ENCODE measurements at places on chromosomes 12 and 14. TPM values are rescaled to one million over a fixed set of nuclear protein-coding genes. Genes with fewer than 3 reads are reported as not detected.

- no peaks in the 10 kb centered on the region for H3K4me1 ChIP-seq
- no peak for DNase-seq
- H3K27ac ChIP-seq: no peak overlapping the region
- peaks cover 2% of the 10 kb centered on the region for H3K27me3 ChIP-seq
Measured at GRCh38 chr14:21694425-21694824, 20.8 kb upstream of the OR4E1 start.

DNA sequence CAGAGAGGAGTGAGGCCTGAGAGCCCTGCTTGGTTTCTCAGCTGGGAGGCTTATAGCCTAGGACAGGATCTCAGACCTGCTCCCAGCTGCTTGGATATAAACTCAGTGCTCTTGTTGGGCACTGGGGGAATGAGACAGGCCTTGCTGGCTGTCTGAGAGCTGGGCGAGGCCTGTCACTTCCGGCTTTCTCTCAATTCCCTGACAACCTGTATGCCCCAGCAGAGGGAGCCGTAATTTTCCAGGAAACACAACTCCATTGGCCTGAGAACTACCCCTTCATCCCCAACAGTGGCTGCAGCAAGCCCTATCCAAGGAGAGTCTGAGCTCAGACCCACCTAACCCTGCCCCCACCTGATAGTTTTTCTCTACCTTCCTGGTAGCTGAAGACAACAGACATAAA is 258.3 kb upstream of the STXBP6 start:
- H3K27me3 ChIP-seq: no peaks in the 10 kb centered on the region
- H3K4me1 ChIP-seq: no peaks in the 10 kb centered on the region
- no peaks in the 10 kb centered on the region for H3K36me3 ChIP-seq
- no peak for DNase-seq

DNA sequence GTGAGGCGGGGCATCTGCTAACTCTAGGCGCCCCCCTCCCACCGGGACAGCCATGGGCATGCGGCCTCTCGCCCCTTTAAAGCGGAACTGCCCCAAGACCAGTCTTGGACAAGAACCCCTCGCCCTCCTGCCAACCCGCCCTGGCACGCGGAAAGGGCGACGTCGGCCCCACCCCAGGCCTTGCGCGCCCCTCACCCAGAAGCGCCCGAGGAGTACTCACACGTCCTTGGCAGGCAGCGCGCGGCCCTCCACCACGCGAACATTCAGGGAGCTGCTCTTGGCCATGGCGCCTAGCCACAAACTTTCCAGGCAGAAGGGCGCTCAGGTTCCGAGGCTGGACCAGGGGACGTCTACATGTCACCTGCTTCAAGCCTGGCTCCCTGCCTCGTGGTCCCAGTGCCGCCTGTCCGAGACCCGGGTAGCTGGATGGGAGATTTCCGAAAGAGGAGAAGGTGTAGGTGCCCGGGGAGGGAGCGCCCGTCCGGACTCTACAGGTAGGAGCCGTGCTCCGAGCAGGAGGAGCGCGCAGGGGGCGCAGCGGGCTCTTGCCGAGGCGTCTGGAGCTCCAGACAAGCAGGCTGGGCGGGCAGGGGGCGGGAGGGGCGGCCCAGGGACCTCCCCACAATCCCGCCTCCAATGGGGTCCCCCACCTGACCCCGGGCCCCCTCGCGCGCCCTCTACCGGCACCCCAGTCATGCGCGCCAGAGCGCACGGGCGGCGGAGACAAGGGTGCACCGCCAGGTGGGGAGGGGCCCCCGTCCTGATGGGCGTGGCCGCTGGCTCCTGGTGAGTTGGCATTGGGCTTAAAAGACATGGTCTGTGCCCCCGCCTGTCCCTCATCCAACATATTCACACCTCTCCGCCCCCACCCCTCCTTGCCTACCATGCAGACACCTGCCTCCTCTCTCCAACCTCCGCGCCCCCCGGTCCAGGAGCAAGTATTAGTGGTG is at the start of gene RASAL1:
Gene RASAL1 (minus strand): TSS at position 584 of the 950 bp plus-strand sequence. CDS start 299 bp downstream, at position 285.
- no peaks in the 10 kb centered on the region for H3K36me3 ChIP-seq
- H3K4me3 ChIP-seq: no peak within 1 kb of the TSS
- H3K27ac ChIP-seq: no peak within 1 kb of the TSS
- peaks cover 4% of the 10 kb centered on the region for H3K4me1 ChIP-seq

- H3K4me1 ChIP-seq: peaks cover 24% of the 10 kb centered on the region
- no peaks in the 10 kb centered on the region for H3K36me3 ChIP-seq
- DNase-seq: peak; percentile 85
- peak overlapping the region; percentile 62 for H3K27ac ChIP-seq
- no peaks in the 10 kb centered on the region for H3K27me3 ChIP-seq
Measured at GRCh38 chr12:75747572-75748021, 236.2 kb upstream of the KRR1 start.

IGF1 gene
- 1.9 TPM for total RNA-seq

GRCh38 chr14:61188978-61189808 is 91.9 kb downstream of the TMEM30B start:
- H3K36me3 ChIP-seq: no peaks in the 10 kb centered on the region
- peak; percentile 55 for DNase-seq
- peak overlapping the region; percentile 43 for H3K27ac ChIP-seq

PAH gene
- total RNA-seq: not detected

GRCh38 chr12:59708484-59708883 is 112.7 kb downstream of the SLC16A7 start:
- DNase-seq: peak; percentile 41
- no peak overlapping the region for H3K27ac ChIP-seq
- no peak overlapping the region for H3K4me3 ChIP-seq
- H3K4me1 ChIP-seq: no peaks in the 10 kb centered on the region
- H3K36me3 ChIP-seq: no peaks in the 10 kb centered on the region

NYNRIN gene
- 32.0 TPM for total RNA-seq

TMED10 gene
- 359 TPM for total RNA-seq

GRCh38 chr14:36356862-36357261 is 36.4 kb upstream of the MBIP start:
- no peak overlapping the region for H3K27ac ChIP-seq
- no peaks in the 10 kb centered on the region for H3K4me1 ChIP-seq
- no peak overlapping the region for H3K4me3 ChIP-seq

DNA sequence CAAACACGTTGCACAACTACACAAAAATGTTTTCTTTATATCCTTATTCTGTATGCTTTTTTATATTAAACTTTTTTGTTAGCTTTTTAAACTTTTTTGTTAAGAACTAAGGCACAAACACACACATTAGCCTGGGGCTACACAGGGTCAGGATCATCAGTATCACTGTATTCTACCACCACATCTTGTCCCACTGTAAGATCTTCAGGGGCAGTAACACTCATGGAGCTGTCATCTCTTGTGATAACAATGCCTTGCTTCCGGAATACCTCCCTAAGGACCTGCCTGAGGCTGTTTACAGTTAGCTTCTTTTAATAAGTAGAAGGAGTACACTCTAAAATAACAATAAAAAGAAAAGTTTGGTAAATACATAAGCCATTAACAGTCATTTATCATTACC is 42.2 kb downstream of the PLEKHA5 start:
- H3K4me1 ChIP-seq: no peaks in the 10 kb centered on the region
- H3K27me3 ChIP-seq: no peaks in the 10 kb centered on the region
- DNase-seq: no peak
- no peak overlapping the region for H3K27ac ChIP-seq
- no peaks in the 10 kb centered on the region for H3K36me3 ChIP-seq

DHRS7 gene
- total RNA-seq: 62.5 TPM

DNA sequence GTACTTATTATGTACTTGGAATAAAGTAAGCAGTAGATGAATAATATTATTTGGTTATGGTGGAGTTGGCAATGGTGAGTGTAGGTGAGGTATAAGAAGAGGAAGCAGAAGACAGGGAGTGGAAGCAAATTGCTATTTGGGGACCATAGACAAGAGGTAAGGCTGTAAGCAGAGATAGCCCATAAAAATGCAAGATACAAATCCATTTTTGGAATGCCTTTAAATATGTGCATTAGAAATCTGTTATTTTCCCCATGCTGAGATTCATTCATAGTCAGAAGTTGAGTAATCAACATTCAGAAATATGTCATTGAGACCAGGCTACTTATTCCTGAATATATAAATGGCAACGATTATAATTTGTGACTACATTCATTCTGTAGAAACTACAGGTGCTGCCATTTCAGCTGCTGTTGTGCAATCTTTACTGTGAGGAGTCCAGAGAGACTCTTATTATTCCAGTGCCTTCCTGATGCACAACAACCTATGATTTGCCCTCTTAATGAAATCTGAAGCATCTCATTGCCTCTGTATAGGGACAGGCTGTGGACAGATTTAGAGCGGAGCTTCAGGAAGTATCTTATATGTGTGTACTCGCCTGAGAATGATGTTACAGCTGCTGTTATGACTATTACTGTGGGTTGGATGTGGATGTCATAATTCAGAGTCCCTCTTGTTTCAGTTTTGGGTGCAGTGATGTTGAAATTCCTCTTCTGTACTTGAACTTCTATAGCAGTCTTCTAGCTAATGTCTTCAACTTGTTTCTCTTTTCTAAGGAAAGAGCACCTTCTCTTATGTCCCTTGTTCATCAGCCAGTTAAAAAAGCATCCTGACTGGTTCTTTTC is 173.8 kb downstream of the NAV3 start:
- no peaks in the 10 kb centered on the region for H3K4me1 ChIP-seq
- H3K27ac ChIP-seq: no peak overlapping the region
- DNase-seq: no peak

POTEG gene
- total RNA-seq: not detected

C12orf54 gene
- 1.2 TPM for total RNA-seq

DNA sequence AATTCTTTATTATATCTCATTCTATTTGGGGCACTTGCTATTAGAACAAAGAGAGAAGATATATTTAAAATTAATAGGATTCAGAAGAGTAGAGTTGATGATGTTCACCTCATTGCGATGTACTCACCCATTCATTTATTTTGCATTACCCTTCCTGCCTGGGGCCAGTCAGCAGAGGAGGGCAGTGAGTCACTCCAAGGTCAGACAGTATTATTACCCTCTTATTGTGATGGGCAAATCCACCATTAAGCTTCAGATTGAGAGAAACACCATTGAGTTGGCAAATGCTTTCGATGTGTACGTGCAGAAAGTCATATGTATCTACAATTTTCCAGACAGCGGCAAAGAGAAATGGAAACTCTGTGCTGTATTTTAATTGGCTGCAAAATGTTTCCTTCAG is 134.2 kb downstream of the BICD1 start:
- no peaks in the 10 kb centered on the region for H3K27me3 ChIP-seq
- no peak overlapping the region for H3K4me3 ChIP-seq
- H3K4me1 ChIP-seq: peaks cover 6% of the 10 kb centered on the region

FOXM1 gene
- total RNA-seq: 7.1 TPM

DNA sequence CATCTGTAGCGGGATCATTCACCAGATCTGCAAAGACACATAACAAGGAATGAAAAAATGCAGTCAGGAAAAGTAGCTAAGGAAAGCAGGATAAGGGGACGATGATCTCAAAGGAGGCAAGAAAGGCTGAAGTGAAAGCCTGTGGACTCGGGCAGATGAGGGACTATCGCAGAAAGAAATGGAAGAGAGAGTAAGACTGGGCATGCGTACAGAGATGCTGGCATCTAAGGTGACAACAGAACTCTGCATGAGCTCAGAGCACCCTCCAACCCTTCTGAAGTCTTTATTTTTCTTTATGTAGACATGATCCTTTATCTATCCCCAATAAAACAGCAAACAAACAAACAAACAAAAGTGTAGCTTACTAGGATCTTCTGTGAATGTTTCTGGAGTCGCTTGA is 7.2 kb downstream of the MFAP5 start:
- no peak overlapping the region for H3K27ac ChIP-seq
- H3K27me3 ChIP-seq: no peaks in the 10 kb centered on the region
- H3K4me3 ChIP-seq: no peak overlapping the region
- DNase-seq: no peak
- no peaks in the 10 kb centered on the region for H3K36me3 ChIP-seq
- H3K4me1 ChIP-seq: peaks cover 12% of the 10 kb centered on the region

DNA sequence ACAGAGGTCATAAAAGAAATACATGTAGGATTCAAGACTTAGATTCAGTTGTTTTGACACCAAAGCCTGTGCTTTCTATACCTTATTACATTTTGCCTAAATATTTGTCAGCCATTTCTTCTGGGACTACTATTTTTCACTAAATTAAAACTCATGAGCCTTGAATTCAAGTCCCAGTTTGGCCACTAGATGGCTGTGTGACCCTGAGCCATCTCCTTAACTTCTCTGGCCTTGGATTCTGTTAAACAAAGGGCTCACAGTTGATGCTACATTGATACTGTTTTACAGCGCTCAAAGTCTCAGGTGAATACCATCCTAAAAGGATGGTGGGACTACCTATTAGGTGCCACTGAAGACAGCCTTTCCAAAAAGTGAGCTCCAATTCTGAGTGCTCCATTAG is 39.6 kb upstream of the CCDC198 start:
- no peak for DNase-seq
- no peaks in the 10 kb centered on the region for H3K27me3 ChIP-seq
- no peaks in the 10 kb centered on the region for H3K4me1 ChIP-seq
- no peak overlapping the region for H3K4me3 ChIP-seq

GRCh38 chr14:61168141-61168540 is 113.0 kb downstream of the TMEM30B start:
- H3K4me3 ChIP-seq: no peak overlapping the region
- H3K27me3 ChIP-seq: no peaks in the 10 kb centered on the region
- H3K27ac ChIP-seq: no peak overlapping the region
- no peaks in the 10 kb centered on the region for H3K4me1 ChIP-seq
- peak; percentile 70 for DNase-seq

P2RX2 gene
- not detected for total RNA-seq

GRCh38 chr14:75981426-75982265 is at the start of gene TGFB3:
Gene TGFB3 (minus strand): TSS chr14:75981995. CDS start chr14:75980893, 1,102 bp downstream.
- peak within 1 kb of the TSS; percentile 90 for H3K27ac ChIP-seq
- peak; percentile 95 for DNase-seq
- H3K27me3 ChIP-seq: no peaks in the 10 kb centered on the region
- H3K4me1 ChIP-seq: peaks cover 33% of the 10 kb centered on the region
- peak within 1 kb of the TSS; percentile 72 for H3K4me3 ChIP-seq
- no peaks in the 10 kb centered on the region for H3K36me3 ChIP-seq

NFATC4 gene
- 61.9 TPM for total RNA-seq

DNA sequence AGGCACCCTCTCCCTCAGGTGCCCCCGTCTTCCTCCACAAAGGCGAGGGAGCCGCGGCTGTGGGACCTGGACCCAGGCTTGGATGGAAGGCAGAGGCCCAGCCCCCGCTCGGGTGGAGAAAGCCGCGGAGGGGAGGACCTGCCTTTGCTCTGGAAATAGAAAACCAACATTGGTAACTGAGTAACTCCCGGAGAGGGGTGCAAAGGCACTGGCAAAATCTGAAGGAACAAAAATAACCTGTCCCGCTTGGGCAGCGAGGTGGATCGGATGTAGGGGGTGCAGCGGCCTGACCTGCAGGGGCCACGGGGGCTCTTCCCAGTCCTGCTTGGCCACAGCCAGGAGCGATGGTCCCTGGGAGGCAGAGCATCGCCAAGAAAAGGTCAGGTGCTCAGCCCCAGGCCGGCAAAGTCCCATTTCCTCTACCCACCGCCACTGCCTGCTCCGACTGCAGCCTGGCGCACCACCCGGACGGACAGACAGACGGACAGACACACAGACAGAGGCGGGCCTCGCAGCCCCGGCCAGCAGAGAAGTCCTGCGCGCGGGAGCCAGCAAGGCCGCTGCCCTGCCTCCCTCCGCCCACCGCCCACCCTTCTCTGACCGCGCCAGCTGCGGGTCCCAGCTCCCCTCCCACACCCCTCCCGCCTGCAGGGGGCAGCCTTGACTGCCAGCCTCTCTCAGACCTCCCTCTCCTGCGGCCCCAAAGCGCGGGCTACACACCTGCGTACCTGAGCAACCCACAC is 21.4 kb upstream of the TMEM106C start:
- H3K4me3 ChIP-seq: no peak overlapping the region
- no peak for DNase-seq
- H3K27me3 ChIP-seq: no peaks in the 10 kb centered on the region
- peaks cover 3% of the 10 kb centered on the region for H3K4me1 ChIP-seq
- H3K27ac ChIP-seq: no peak overlapping the region

NXPH4 gene
- total RNA-seq: 22.3 TPM
